ENCODE measurements at places on chromosomes 12 and 14.

GRCh38 chr14:92534932-92535643, 21.5 kb downstream of the RIN3 start:
- peak overlapping the region; percentile 66 for H3K4me3 ChIP-seq
- peaks cover 14% of the 10 kb centered on the region for H3K36me3 ChIP-seq
- DNase-seq, result no peak
- H3K27me3 ChIP-seq, result no peaks in the 10 kb centered on the region

DNA sequence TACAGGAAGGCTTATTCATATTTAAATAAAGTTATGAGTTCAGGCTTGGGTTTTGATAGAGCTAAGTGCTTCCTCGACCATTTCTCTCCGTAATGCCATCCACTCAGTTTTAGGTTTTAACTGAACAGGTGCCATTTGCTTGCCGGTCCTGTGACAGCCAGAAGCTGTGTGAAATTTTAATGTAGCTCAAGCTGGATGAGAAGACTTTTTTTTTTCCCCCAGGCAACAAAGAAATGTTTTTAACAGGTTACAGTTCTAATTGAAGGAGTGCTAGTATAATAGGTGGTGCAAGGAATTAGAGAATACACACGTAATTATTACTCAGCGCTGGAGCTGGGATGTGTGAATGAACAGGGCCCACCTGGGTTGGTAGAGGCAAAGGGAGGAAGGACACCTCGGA, 502.3 kb downstream of the AACS start:
- H3K4me3 ChIP-seq, result no peak overlapping the region
- no peak for DNase-seq
- H3K36me3 ChIP-seq, result no peaks in the 10 kb centered on the region
- no peak overlapping the region for H3K27ac ChIP-seq

DNA sequence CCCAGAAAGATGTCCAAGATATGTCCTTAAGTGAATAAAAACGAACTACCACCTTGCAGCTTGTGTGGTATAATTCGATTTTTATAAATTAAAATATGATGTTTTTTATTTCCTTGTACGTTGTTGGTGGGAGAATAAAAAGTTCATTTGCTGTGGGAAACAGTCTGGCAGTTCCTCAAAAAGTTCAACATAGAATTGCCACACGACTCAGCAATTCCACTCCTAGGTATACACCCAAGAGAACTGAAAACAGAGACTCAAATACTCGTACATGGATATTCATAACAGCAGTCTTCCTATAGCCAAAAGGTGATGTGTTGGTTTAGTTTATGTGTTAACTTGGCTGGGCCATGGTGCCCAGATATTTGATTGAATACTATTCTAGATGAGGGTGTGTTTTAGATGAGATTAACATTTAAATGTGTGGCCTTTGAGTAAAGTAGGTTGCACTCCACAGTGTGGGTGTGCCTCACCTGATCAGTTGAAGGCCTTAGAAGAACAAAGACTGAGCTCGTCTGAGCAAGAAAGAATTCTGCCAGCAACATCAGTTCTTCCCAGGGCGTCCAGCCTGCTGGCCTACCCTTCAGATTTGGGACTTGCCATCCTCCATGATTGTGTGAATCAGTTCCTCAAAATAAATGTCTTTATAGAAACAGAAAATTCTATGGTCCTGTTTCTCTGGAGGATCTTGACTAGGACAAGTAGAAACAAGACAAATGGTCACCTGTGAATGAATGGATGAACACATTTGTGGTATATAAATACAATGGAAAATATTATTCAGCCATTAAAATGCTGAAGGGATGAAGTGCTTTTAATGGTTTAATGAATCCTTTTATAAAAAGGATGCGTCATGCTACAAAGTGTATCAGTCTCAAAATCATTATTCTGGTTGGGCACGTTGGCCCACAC, 5.1 kb upstream of the DENR start:
- no peak for DNase-seq
- no peak overlapping the region for H3K4me3 ChIP-seq
- no peaks in the 10 kb centered on the region for H3K27me3 ChIP-seq
- peaks cover 10% of the 10 kb centered on the region for H3K4me1 ChIP-seq
- H3K36me3 ChIP-seq, result no peaks in the 10 kb centered on the region
- no peak overlapping the region for H3K27ac ChIP-seq

DNA sequence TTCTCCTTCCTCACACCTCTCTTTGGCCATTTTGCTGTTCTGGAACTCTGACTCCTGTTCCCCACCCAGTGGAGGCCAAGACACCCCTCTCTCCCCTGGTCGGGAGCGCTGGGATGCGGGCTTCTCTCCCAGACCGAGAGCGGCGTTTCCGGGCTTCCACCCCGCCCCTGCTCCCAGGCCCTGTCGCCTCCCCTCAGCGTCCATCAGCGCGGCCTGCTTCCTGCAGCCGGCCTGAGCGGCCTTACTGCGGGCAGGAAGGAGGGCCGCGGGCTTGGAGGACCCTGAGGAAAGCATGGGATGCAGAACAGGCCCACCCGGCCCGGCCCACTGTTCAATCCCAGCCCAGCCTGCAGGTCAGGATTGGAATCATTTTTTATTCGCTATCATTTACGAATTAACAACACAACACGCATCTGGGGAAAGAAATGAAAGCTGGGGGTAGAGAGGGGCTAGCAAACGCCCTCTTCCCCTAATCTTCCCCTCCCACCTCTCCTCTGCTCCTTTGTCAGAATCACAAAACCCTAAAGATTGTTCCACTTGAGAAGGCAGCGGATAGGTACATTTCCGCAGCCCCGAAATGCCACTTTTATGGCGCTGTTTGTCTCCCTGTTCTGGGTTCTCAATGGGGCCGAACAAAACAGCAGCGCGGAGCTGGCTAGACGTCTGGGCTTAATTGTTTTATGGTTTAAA, 3.8 kb upstream of the HOXC8 start:
- no peak overlapping the region for H3K4me3 ChIP-seq
- no peak for DNase-seq
- peaks cover 93% of the 10 kb centered on the region for H3K27me3 ChIP-seq
- no peaks in the 10 kb centered on the region for H3K36me3 ChIP-seq
- H3K27ac ChIP-seq, result no peak overlapping the region

DNA sequence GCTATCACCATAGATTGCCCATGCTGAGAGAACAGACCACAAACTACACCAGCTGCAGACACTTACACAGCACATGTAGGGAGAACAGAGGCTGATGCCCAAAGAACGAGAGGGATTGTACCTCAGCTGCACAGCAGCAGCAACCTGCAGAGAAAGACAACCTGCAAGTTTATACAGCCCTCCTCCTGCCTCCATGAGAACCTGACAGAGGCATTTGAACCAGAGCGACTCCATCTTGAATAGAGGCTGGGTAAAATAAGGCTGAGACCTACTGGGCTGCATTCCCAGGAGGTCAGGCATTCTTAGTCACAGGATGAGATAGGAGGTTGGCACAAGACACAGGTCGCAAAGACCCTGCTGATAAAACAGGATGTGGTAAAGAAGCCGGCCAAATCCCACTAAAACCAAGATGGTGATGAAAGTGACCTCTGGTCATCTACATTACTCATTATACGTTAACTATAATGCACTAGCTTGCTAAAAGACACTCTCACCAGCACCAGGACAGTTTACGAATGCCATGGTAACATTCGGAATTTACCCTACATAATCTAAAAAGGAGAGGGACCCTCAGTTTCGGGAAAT, 262.4 kb upstream of the HMGA2 start:
- no peak overlapping the region for H3K4me3 ChIP-seq
- H3K36me3 ChIP-seq, result no peaks in the 10 kb centered on the region
- H3K27ac ChIP-seq, result no peak overlapping the region

- no peaks in the 10 kb centered on the region for H3K36me3 ChIP-seq
- no peak overlapping the region for H3K4me3 ChIP-seq
- H3K27ac ChIP-seq, result no peak overlapping the region
- peaks cover 2% of the 10 kb centered on the region for H3K27me3 ChIP-seq
Measured at GRCh38 chr14:100874411-100875091, 29.0 kb downstream of the RTL1 start.

Data from activated naive CD8-positive, alpha-beta T cell treated with anti-CD3 and anti-CD28 coated beads, Interleukin-2, amount 50 U/mL, for 24 hours (primary cell).